ENCODE measurements at places on chromosomes 16 and 17.

- DNase-seq: no peak
Observed at GRCh38 chr17:76871668-76872067, 3.5 kb downstream of the MGAT5B start.

- DNase-seq: no peak
Observed at GRCh38 chr17:36749493-36749892, 148.1 kb downstream of the MRM1 start.

GRCh38 chr17:48246612-48247011 lies 139.0 kb downstream of the SNX11 start:
- DNase-seq: no peak

- no peak for DNase-seq
Observed at GRCh38 chr16:12416136-12416787, 387.4 kb downstream of the CPPED1 start.

DNA sequence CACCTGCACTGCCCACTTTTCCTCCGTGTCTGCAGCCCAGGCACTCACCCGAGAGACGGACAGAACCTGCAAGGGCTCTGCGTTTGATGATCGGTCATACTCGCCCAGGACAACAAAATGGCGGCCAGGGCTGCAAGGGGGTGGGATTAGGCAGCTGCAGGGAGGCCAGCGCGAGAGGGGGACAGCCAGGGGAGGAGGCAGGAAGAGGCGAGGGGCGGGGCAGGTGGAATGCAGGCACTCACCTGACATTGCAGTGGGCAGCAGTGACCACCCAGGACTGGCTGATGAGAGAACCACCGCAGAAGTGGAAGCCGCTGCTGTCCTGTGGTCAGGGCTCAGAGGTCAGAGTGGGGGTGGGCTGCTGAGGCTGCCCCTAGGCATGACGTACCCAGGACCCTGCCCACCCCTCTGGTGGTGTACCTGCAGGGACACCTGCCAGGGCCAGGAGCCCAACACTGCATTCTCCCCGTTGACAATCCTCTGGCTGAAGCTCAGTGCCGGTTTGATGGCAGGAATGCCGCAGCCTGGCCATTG lies 917 bp downstream of the CTRL start:
- DNase-seq: no peak

- DNase-seq: no peak
Observed at GRCh38 chr17:47975189-47975822, 4.4 kb downstream of the CDK5RAP3 start.

DNA sequence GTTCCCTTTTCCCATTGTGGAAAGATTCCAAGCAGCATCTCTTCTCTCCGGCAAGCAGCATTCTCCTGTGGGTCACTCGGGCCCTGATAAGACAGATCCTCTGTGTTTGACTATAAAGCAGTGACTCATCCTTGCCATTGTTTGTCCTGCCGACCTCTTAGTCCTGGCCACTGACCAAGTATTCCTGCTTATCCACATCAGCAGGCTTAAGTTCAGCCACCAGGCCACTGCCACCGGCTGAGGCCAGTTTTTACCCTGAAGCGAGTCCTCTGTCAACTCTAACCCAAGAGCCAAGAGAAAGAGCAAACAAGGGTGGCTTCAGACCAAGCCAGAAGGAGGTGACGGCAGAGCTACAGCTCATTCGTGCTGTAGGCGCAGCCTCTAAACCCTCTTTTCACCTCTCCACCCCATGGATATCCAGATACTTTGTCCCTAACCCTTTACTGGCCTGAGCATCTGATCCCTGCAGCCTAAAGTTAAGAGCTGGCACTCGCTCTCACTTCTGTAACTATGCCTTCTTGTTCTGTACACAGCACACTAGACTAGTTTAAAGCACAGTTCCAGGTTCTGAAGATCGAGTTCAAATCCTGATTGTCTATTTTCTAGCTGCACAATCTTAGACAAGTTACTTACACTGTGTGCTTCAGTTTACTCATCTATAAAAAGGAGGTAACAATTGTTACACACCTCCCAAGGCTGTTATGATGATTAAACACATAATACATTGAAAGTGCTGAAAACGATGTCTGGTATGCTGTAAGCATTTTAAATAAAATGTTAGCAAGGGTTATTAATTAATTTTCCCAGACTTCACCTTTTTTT lies 31.0 kb downstream of the SOX9 start:
- DNase-seq: no peak

GRCh38 chr16:2866431-2866830 lies 8.5 kb upstream of the PRSS22 start:
- DNase-seq: no peak

- no peak for DNase-seq
Observed at GRCh38 chr17:42129109-42129837, 6.7 kb downstream of the HSPB9 start.

DNA sequence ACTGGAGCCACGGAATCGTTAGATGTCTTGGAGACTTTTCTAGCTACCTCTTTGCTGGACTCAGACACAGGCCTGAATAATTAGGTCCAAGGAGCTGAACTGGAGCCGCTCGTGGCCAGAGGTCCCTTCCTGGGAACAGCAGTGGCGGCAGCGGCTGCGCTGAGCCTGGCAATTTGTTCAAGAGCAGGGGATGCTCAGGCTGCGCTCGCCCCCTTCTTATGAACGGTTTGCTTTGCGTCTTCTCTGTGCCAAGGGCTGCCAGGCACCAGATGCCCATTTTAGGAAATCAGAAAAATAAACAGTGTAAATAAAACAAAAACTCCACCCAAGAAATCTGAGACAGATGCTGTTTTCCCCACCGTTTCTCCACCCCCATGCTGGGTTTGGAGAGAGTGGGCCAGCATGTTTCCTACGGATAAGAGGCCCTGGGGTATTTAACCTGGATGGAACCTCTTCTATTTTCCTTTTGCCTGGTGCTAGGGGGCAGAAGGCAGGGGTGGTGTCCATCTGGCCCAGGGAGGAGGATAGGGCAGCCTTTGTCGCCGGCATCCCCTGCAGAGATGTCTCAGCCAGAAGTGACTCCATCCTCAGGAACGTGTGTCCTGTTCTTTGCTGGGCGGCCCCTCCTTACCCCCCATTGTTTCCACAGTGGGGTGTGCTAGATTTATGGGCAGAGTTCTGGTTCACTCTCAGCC lies 163.4 kb downstream of the SEC14L1 start:
- peak; percentile 27 for DNase-seq

DNA sequence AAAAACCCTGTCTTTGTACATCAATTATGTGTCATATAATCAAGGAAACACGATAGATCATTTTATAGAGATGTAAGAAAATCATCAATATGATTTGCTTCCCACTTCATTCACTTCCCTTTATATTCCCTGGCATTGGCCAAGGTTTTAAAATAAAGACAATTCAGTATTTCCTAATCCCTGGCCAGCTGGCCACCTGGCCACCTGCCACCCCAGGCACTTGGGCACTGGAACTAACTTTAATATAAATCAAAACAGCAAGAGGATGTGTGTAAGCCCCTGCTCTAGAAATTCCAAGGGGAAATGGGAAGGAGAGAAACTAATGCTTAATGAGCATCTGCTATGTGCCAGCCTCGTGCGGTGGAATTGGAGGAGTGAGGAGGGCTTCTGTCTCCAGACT lies 58.6 kb upstream of the TOB1 start:
- no peak for DNase-seq

GRCh38 chr17:20156196-20157000 lies 147.2 kb downstream of the SPECC1 start:
- DNase-seq: peak; percentile 11

DNA sequence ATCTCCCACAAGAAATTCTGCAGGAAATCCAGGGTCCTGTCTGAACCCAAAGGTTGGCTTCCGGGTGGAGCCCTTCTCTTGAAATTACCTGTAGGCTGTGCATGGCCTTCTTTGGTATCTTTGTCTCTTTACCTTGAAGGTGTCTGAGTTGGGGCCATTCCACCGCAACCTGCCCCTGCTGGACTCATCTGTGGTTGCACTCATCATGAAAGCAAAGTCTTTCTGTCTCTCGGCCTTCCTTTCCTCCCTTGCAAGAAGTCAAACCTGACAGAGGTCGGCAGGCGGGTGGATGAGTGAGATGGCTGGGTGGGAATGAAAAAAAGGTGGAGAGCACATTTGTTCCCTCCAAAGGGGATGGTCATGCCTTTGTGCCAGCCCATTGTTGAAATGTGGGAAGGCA lies 25.1 kb downstream of the SALL1 start:
- DNase-seq: no peak

DNA sequence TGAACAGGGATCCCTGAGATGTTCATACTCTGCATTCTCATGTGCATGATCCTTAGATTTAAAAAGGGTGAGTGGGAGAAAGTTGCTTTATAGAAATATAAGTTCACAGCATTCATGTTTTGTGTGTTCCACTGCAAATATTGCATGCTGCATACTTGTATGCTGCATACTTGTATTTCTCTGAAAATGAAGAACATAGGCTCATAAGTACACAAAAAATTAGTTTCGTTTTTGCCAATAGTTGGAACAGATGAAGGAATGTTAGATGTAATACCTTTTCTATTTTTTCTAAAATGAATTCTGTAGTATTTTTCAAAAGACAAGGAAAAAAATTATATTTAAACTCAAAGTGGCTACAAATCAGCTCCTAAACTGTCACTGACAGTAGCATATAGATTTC lies 79.0 kb downstream of the NFAT5 start:
- peak; percentile 7 for DNase-seq

GRCh38 chr17:15341385-15341849 lies at the start of gene TEKT3:
TSS of gene TEKT3 (minus strand) at chr17:15341597. CDS start at chr17:15331585, 10,012 bp downstream.
- DNase-seq: peak; percentile 77

GRCh38 chr16:75362846-75363245 lies 70.5 kb downstream of the CFDP1 start:
- no peak for DNase-seq

DNA sequence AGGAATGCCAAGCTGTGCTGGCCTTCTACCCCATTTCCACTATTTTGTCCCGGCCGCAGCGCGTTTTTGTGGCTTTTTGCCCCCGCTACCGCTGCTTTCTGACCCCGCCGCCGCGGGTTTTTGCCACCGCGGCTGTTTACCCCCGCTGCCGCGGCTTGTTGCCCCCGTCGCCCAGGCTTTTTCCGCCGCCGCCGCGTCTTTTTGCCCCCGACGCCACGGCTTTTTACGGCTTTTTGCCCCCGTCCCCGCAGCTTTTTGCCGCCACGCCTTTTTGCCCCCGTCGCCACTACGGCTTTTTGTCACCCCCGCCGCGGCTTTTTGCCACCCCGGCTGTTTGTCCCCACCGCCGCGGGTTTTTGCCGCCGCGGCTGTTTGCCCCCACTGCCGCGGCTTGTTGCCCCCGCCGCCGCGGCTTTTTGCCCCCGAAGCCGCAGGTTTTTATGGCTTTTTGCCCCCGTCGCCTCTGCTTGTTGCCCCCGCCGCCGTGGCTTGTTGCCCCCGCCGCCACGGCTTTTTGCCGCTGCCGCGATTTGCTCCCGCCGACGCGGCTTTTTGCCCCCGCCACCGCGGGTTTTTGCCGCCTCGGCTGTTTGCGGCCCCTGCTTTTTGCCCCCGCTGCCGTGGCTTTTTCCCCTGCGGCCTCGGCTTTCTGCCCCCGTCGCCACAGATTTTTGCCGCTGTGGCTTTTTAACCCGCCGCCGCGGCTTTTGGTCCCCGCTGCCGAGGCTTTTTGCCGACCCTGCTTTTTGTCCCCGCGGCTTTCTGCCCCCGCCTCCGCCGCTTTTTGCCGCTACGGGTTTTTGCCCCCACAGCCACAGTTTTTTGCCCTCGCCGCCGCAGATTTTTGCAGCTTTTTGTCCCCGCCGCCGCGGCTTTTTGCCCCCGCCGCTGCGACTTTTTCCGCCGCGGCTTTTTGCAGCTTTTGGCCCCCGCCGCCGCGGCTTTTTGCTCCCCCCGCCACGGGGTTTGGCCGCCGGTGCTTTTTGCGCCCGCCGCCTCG lies 520.4 kb upstream of the WSB1 start:
- DNase-seq: no peak

GRCh38 chr17:50629902-50630301 lies 4.8 kb upstream of the ABCC3 start:
- no peak for DNase-seq

GRCh38 chr17:39599665-39600231 lies 8.0 kb downstream of the NEUROD2 start:
- no peak for DNase-seq

DNA sequence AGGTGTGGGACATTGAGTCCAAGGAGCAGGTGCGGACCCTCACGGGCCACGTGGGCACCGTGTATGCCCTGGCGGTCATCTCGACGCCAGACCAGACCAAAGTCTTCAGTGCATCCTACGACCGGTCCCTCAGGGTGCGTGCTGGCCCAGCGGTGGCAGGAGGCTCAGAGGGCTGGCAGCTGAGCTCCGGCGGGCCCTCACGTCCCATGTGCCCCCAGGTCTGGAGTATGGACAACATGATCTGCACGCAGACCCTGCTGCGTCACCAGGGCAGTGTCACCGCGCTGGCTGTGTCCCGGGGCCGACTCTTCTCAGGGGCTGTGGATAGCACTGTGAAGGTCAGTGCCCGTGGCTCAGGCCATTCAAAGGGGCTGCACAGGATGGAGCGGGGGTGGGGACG lies 20.4 kb downstream of the CASKIN1 start:
- no peak for DNase-seq

GRCh38 chr17:48701864-48702532 lies 20.3 kb downstream of the PRAC1 start:
- no peak for DNase-seq

GRCh38 chr16:27628241-27628942 lies 78.4 kb downstream of the KATNIP start:
- no peak for DNase-seq

DNA sequence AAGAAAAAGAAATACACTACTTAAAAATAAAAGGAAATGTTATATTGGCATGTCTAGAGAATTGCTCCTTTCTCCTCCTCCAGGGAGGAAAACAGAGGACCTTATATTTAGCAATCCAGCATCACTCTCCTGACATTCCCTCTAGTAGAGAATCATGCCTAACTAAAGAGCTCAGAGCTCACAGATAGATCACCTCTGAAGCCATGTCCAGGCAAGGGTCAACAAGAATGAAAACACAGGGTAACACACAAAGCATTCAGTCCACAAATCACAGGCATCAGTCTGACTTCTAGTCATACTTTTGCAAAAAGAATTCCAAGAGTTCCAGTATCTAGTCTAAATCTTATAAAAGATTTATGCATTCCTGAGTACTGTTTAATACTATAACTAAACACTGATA lies 4.4 kb upstream of the HASPIN start:
- DNase-seq: no peak

DNA sequence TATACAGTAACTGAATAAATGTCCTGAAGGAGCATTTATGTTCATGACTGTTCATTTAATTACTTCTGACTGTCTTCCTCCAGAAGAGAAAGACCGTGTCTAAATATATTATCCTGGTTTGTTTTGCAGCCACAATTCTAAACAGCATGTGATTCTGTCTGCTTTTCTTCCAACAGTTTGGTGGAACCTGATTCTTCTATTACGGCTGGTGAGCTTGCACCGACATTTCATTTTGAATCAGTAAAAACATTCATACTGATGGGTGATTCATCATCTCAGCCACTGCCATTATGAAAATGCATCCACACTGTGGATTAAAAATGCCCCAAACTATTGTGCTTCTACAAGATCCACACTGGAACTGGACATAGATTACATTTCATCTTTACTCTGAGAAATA lies 16.9 kb downstream of the KNOP1 start:
- no peak for DNase-seq

- peak; percentile 69 for DNase-seq
Observed at GRCh38 chr16:8660841-8661301, 13.5 kb upstream of the ABAT start.

GRCh38 chr17:29883497-29883896 lies 46.5 kb downstream of the SSH2 start:
- peak; percentile 33 for DNase-seq

GRCh38 chr16:14548933-14549788 lies 80.9 kb downstream of the PARN start:
- peak; percentile 62 for DNase-seq
